ENCODE measurements at places on chromosomes 5 and 9. TPM values are rescaled to one million over a fixed set of nuclear protein-coding genes. Genes with fewer than 3 reads are reported as not detected.

FOXI1 gene
- not detected for polyA plus RNA-seq

SLC34A1 gene
- 0.34 TPM for polyA plus RNA-seq

CMBL gene
- polyA plus RNA-seq = 0.35 TPM

CCL27 gene
- not detected for polyA plus RNA-seq

MYMK gene
- polyA plus RNA-seq = not detected

All from immature natural killer cell (primary cell).